ENCODE measurements at places on chromosomes 6 and 20.

GRCh38 chr6:24949020-24949569 is 13.3 kb upstream of the RIPOR2 start:
- no peak for DNase-seq

DNA sequence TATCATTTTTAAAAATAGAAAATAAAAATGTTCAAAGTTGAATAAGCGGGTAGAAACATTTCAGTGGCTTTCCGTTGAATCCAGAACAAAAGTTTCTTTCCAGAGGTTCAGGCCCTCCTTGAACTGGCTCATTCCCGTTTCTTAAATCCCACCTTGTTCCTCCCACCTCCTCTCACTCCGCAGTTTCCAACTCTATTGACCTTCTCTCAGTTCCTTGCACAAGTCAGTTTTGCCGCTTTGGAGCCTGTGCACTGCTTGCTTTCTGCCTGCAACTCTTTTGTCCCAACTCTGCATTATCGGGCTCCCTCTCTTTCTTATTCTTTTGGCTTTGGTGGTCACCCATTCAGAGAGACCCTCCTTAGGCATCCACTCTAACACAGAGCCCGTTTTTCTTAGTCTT is 99.9 kb upstream of the EDN1 start:
- DNase-seq: no peak

DNA sequence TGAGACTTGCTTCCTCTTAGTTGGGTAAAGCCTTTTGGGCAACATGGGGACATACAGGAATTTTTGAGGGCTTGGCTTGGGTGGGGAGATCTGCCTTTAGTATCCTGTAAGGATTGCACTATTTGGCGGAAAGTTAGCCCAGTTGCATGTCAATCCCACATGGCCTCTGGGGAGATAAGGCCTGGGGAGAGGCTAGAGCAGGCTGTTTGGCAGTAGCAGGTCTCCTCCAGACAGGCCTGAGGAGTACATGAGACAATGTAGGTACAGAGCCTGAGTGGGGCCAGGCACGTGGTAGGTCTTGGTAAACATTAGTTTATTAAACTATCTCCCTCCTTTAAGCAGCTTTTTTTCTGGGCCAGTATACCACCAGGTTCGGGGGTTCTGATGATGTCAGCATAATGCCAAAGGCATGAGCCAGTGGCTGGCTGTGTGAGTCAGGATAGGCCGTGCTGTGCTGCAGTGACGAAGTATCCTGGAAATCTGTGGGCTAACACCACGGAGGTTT is 147.9 kb downstream of the VEGFA start:
- DNase-seq: no peak

DNA sequence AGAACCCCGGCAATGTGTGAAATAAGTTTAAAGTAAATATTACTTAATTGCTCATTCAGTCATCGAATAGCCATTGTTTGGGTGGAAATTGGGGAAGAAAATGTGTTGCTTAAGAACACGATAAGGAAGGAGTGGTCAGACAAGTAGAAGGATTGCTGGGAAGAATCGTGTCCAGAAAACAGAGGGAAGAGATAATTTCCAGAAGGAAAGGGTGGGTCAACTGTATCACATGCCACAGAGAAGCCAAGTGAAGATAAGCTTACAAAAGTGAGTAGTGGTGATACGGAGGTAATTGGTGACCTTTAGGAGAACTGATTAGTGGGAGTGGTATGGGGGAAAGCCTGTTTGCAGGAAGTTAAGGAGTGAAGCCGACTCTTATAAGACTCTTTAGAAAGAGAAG is 306.2 kb downstream of the SOX4 start:
- DNase-seq: no peak

GRCh38 chr20:23140991-23141390 is 54.9 kb upstream of the CD93 start:
- DNase-seq: no peak

DNA sequence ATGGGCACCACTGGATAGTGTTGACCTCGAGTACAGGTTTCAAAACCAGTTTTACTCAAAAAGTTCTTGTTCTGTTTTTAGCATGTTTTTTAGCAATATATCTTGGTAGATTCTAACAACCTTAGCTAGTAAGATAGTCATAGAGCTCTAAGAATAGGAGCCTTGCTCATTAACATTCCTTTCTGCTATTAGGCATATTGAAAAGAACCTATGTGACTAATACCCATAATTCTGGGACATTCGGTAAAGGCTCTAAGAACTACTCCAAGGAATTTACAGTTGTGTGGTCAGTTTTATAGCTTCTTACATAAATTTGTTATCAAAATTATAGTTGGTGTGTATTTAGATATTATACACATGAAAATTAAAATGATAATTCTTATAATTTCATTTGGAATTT is 11.6 kb downstream of the SLC9A8 start:
- no peak for DNase-seq

- DNase-seq: no peak
Measured at GRCh38 chr6:150169609-150170008, 26.8 kb downstream of the PPP1R14C start.

DNA sequence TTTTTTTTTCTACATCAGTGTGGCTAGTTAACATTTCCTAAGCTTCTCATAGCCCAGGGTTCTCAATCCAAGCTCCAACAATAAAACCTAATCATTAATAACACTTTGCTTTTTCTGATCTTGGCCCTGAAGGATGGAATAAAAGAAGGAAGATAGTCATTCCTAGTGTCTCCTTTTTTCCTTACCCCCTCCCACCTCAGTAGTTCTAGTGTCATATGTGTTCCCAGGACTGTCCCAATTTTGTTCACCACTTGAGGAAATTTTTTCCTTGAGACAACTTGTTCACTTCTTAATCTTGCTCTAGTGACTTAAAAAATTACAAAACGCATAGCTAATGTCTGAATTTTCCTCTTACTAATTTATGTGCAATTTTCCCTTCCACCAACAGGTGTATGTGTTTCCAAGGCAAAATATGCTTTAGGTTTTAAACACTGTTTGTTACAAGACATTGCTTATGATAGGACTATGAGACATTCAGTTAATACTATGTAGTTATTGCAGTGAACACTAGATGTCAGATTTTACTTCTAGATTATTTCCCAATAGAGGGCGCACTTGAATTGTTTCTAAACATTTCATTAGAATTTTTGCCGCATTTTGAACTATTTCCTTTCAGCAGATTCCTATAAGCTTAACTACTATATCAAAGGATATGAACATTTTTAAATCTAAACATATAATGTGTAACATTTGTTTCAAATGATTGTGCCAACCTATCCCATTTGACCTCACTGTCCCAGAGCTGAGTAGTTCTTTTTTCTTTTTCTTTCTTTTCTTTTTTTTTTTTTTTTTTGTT is 18.5 kb upstream of the C6orf141 start:
- DNase-seq: no peak

GRCh38 chr6:94372229-94372628 is 952.9 kb upstream of the EPHA7 start:
- no peak for DNase-seq

DNA sequence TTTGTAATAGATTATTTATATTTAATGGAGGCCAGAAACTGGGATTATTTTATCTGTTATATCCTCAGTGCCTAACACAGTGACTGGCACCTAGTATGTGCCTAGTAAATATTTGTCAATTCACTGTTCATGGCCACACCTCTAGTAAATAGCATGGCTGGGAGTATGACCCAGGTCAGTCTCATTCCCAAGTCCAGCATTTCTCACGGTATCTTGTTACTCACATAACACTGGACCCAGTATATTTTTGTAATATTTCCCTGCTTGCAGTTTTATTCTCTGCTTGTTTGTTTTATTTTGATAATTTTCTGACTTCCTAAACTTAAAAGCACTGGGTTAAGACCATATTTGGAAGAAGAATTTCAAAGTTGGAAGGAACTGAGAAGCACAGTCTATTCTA is 47.7 kb downstream of the CTNNBL1 start:
- no peak for DNase-seq

- peak; percentile 20 for DNase-seq
Measured at GRCh38 chr20:62155428-62156253, 12.1 kb downstream of the SS18L1 start.

DNA sequence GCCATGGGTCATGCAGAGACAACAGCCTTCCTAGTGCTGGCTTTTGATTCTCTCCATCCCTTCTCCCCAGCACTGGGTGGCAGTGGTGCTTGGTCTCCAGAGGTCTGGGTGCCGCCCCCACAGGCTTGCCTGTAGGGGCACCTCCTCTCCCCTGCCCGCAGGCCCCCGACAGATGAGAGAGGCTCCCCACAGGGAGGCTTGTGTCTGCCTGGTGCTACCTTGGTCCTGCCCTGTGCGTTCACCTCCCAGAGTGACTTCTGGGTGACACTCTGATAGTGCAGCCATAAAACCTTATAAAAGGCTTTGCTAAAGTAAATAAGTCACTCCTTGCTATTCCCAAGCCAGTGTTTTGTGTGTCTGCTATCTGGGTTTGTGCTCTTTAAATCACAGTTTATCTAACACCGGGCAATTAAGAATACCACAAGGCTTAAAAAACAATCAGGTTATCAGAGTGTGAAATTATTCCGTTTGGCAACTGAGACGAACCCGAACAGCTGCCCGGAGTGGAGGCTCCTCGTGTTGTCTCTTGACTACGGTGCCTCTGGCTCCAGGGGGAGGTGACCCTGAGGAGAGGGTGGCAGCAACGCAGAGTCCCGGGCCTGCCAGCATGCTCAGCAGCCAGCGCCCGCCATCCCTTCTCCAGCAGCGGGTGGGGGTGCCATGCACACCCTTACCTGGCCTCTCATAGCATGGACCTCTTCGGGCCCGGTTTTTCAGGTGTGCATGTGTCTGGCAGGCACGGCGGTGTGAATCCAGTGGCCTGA is 5.4 kb upstream of the C20orf204 start:
- DNase-seq: no peak

DNA sequence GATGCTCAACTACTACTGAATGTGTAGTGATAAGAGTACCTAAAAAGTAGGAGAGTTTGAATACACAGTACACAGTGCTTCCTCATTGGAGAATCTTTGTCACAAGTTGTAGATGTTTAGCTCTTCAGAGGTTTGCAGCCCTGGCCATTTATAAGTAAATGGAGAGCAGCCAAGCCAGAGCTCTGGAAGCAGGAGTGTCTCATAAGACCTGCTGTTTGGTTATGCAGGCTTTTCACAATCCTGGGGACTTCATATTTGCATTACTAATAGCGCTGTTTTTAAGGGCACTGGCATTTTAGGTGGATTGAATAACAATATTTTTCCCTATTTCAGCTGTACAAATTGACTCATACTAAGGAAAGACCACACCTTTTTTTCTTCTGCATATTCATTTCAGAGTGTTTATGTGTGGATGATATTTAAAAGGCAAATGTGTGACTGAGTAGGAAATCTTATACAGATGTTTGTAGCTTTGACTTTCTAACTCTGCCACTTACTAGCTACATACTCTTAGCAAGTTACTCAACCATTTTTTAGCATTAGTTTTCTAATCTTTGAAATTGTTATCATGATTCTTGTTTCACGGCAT is 730.5 kb upstream of the MAP3K7 start:
- DNase-seq: no peak

DNA sequence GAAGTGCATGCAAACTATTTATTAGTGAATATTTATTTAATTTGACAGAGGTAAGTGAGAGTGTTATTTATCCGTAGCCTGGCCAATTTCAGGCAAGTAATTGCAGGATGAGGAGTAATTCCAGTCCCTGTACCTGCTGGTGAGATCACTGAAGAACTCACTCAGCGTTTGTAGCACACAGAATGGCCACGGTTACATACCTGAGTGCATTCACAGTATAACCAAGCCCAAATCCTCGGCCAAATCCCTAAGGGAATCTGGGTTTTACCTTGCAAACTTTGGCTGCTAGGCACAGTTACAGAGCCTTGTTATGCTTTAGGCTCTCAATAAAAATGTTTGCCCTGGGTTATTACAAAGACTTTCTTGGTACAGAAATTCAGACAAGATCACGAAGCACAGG is 93.3 kb downstream of the KCNQ5 start:
- DNase-seq: no peak

DNA sequence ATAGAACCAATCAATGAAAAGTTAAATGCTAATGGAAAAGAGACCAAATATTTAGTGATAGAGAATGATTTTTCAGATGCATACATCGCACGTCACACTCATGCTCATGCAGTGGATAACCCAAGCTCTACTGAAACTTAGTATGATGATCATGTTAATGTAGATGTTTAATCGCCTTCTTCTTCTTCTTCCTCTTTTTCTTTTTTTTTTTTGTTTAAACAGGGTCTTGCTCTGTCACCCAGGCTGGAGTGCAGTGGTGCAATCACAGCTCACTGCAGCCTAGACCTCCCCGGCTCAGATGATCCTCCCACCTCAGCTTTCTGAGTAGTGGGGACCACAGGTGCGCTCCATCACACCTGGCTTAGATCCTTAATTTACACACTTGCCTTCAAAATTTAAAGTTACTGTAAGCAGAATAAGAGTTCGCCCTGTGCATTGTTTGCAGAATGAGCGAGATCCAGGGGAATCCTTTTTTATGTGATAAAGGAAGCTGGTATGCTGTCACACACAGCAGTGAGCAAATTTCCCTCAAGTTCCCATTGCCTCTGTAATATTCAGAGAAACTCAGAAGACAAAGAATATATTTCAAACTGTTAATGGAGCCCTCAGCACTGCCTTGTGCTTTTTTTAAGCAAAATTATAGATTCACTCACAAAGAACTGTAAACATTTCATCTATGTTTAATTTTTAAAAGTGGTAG is 194.2 kb upstream of the SGK1 start:
- DNase-seq: no peak

DNA sequence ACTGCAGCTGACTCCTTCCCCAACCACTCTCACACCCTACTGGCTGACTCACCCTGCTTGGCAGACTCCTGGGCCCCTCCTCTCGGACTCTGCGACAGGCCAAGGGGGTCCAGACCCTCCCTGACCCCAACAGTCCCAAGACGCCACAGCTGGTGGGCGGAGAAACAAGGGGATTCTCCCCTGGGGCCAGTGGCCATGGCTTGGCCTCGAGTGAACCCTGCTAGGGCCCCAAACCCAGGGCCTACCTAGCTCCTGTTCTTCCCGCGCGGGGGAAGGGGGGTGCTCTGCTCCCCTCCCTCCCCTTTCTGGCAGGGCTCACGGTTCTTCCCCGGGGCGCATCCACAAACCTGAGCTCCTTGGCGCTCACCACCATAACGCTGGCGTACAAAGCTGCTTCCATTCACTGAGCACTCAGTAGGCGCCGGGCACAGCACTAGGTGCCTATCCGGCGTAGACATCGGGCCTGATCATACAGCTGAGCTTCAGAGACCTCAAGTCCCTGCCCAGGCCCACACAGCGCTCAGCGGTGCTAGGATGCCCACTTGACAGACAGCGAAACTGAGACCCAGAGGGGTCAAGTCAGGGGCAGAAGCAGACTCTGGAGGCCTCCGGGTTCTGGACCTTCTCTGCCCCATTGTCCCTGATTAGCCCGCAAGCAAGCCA is 597 bp downstream of the ADA start:
- no peak for DNase-seq

DNA sequence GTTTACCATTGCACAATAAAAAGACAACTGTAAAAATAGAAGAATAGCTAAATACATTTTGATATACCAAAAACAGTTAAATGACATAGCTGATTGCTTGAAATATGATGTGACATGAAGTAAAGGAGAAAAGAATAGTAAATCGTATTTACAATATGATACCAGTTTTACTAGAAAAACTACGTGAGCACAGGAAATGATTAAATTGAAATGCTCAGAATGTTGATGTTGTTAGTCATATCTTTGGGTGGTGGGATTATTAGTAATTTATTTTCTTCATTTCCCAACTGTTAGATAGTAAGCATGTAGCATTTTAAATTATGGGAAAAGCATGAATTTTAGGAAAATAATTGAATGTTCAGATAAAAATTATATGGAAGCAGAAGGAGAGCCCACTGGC is 268.3 kb upstream of the TAB2 start:
- DNase-seq: no peak

- no peak for DNase-seq
Measured at GRCh38 chr6:106533054-106533453, 96.2 kb downstream of the RTN4IP1 start.
